Vagina (tissue), 2 donors: ENCODE measurements at places on chromosomes 4 and X. TPM values are rescaled to one million over a fixed set of nuclear protein-coding genes. Genes with fewer than 3 reads are reported as not detected.

GRCh38 chrX:74490247-74490646 lies 69.0 kb downstream of the SLC16A2 start:
- no peak for DNase-seq

DNA sequence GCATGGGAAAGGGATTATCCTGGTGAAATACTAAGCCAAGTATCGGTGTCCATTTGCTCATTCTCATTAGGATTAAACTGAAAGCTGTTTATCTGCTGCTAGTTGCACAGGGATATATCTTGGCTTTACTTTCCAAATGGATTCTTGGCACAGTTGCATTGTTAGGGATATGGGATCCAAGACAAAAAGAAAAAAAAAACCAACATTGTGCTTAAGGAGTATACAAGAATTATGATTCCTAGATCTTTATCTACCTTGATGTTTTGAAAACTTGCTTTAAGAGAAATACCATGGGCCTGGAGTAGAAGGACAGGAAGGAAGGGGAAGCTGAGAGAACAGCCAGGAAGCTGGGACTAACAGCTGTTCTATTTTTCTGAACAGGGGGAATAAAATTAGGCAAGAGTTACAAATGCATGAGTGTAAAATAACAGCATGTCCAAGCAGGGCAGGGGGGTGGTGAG lies 107.6 kb downstream of the ATXN3L start:
- DNase-seq: no peak

DNA sequence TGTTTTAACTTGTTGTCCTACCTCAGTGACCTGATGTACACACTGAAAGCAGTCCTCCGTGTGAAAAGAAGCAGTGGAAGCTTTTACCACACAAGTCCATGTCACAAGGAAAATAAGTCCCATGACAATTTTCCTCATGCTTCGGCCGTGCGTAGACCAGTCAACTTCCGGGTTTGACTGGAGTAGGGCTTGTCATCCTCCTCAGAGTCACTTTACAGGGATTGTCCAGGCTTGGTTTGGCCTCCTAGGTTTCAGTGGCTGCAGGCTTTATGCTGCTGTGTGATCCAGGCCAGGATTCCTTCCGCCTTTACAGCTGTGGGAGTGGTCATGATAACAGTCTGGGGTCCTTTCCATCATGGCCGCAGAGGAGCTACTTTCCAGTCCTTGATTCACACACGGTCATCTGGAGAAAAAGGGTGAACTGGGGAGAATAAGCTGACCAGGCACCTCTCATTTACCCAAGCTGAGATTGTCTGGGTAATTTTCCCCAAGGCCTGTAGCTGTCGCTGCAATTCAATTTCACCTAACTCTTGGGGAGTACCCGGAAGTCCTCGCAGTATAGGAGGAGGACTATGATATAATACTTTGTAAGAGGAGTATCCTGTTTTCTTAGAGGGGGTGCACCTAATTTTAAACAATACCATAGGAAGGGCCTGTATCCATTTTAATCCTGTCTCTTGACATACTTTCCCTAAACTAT lies 206.1 kb upstream of the KLF8 start:
- DNase-seq: no peak

DNA sequence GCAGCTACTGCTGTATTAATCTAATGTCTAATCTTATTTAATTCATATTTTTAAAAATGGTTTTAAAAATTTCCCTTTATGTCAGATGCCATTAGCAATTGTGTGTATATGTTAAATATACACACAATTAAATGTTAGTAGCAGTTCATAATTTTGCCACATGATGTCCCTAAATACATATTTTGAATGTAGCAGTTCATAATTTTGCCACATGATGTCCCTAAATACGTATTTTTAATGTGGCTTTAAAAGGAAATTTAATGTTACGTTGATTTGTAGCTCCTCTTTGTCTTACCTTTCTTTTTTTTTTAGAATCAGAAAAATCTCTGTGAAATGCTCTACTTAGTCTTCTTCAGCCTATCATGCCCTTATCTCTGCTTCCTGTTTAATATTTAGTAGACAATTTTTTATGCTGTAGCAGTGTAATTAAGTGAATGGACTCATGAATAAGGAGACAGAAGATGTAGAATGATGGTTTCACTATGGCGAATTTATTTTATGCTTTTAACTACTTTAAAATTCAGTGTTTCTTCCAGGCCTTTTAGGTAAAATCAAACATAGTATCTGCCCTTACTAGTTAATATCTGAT lies 26.1 kb downstream of the RBM46 start:
- DNase-seq: no peak

- DNase-seq: no peak
Measured at GRCh38 chr4:1627417-1628313, 56.4 kb downstream of the FAM53A start.

DNA sequence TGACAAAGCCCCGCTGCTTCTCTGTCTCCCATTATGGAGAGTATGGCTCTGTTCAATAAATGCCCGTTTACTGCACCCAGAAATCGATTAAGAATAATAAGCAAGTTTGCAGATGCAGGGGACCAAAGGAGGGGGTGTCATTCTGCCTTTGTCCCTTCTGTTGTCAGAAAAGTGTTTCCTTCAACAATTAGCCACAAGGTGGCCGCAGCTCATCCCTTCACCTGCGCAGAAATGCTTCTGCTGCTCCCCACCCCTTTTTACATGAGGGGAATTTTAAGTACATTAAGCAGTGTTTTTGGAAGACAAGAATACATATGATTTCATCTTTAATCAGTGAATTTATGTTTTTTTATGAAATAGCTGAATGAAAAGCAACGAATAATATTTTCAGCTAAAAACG lies 175.6 kb upstream of the ARX start:
- DNase-seq: no peak

DNA sequence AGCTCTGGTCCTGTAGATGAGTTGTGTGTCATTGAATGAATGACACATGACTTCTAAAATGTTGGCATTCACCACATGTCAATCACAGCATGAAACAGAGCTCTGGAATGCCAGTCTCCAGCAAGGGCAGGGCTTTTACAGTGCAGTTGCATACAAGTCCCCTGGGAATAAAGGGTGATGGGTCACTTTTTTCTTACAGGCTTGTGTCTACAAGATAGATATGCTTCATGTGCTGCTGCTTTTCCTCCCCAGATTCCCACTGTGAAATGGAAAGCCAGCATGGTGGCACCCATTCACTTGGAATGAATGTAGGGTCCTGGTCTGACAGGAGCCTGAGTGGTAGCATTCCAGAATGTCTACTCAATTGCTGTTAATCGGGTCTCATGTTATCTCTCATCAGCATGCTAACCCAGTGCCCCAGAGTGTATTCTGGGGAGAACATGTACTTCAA lies 159.1 kb upstream of the KIT start:
- DNase-seq: no peak

DNA sequence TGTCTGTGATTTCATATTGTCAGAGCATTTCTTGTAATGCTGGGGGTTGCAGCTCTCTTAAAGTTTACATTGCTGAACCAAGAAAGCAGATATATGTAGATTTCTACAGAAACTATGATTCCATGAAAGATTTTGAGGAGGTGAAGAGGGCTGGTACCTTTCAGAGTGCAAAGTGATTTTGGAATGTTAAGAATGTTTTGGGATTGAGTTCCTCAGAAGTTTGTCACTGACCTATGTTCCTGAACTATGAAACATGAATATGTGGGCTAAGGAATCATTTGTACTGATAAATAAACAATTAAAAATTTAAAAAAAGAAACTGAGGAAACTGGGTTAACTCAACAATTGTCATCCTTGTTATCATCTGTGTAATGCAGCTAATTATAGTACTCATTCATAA lies 12.3 kb upstream of the CHIC2 start:
- no peak for DNase-seq

GRCh38 chrX:56793112-56793430 lies 64.0 kb downstream of the NBDY start:
- DNase-seq: no peak

DNA sequence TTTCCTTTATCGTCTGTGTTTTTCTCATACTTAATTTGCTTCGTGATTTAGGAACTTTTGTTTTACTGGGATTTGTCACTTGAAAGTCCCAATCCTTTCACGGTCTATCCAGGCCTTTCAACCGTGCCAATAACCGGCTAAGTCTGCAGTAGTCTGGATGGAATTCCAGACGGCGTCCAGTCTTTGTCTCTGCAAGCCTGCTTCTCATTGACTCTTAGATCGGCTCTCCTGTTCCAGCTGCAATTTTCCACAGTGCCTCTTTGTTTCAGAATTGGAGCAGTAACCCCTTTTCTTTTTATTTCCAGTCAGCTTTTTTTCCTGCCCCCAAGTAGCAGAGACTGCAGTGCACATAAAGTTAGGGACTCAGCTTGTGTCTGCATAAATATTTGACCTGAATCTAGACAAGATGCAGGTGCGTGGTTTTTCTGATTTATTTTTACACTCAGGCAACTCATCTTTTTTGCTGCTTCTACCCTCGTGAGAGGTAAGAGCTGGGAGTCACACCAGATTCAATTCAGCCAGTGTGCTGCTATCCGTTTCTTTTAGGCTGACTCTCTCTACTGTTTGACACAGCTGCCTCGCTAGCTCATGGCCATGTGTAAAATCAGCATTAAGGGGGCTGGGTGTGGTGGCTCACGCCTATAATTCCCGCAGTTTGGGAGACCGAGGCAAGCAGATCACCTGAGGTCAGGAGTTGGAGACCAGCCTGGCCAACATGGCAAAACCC lies 37.4 kb upstream of the DHRSX start:
- no peak for DNase-seq

GRCh38 chr4:176443646-176444409 lies 124.1 kb downstream of the SPCS3 start:
- no peak for DNase-seq

DNA sequence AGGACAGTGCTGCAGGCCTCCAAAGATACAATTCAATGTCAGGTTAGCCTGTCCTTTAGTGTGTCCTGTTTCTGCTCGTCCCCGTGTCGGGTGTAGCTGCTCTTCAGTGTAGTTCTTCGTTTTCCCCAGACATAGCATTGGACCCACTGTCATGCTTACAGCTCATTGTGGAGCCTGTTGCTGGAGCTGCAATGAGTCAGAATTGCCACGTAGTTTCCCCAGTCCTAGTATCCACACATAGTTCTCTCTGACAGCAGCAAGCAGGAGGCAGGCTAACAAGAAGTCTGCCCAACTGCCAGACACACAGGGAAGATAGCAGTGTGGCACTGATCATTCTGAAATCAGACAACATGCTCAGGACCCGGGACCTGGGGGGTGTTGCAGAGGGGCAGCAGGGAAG lies 49.2 kb downstream of the MOSPD2 start:
- DNase-seq: no peak

- no peak for DNase-seq
Measured at GRCh38 chr4:32043248-32043633, 1323.1 kb downstream of the PCDH7 start.

GRCh38 chr4:107989537-107990386 lies at the start of gene HADH:
Gene HADH, plus strand, starts transcription at chr4:107989889. Its CDS starts 44 bp downstream, at chr4:107989933.
- DNase-seq: peak; percentile 97

GRCh38 chr4:4784379-4784778 lies 75.1 kb upstream of the MSX1 start:
- DNase-seq: no peak

The RAB40A gene
- 0.98 TPM for total RNA-seq

The ADGRG2 gene
- total RNA-seq: 2.0 TPM

The NAT8L gene
- total RNA-seq: 1.7 TPM

The DGAT2L6 gene
- total RNA-seq: not detected
